ENCODE measurements at places on chromosomes 3 and 15.
A peak's percentile ranks its signal among the peaks of the same experiment; 100 is the strongest.

GRCh38 chr3:133167340-133168024 is 129.3 kb downstream of the TMEM108 start:
- H3K27me3 ChIP-seq = peaks cover 21% of the 10 kb centered on the region
- no peak overlapping the region for H3K4me3 ChIP-seq
- DNase-seq = no peak

- H3K36me3 ChIP-seq = no peaks in the 10 kb centered on the region
- peak; percentile 50 for DNase-seq
- no peaks in the 10 kb centered on the region for H3K27me3 ChIP-seq
- no peaks in the 10 kb centered on the region for H3K4me1 ChIP-seq
Measured at GRCh38 chr15:39549912-39550311, 31.0 kb upstream of the THBS1 start.

DNA sequence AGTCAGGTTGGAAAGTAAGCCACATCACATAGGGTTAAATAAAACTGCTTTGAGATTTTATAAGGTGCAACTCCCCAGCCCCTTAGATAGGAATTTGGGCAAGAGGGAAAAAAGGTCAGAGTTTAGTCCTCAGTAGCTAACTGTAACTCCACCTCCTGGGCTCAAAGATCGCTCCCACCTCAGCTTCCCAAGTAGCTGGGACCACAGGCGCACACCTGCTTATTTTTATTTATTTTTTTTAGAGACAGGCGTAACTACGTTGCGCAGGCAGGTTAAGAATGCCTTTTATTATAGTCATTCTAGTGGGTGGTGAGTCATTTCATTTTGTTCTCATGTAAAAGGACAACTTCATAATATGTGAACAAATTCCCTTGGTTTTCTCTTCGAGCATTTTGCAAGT is 14.7 kb downstream of the TM2D3 start:
- no peaks in the 10 kb centered on the region for H3K27me3 ChIP-seq
- no peak overlapping the region for H3K4me3 ChIP-seq
- peaks cover 3% of the 10 kb centered on the region for H3K4me1 ChIP-seq
- H3K27ac ChIP-seq = peak overlapping the region; percentile 26

DNA sequence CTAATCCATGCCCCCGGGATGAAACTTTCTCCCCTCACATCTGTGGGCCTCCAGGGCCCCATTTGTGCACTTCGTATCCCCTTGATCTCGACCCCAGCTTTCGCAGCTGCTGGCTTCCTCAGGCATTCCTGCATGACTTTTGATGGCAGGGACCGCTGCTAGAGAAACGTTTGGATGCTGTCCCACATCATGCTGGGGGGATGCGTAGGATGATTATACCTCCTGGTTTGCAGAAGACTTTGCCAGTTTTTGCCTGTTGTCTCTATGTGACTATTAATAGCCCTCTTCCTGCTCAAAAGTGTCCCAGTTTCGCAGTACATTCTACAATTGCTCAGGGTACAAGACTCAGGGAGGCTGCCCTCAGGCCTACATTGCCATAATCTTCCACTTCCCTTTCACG is 10.4 kb upstream of the KCNAB1 start:
- DNase-seq = no peak
- H3K4me3 ChIP-seq = no peak overlapping the region

DNA sequence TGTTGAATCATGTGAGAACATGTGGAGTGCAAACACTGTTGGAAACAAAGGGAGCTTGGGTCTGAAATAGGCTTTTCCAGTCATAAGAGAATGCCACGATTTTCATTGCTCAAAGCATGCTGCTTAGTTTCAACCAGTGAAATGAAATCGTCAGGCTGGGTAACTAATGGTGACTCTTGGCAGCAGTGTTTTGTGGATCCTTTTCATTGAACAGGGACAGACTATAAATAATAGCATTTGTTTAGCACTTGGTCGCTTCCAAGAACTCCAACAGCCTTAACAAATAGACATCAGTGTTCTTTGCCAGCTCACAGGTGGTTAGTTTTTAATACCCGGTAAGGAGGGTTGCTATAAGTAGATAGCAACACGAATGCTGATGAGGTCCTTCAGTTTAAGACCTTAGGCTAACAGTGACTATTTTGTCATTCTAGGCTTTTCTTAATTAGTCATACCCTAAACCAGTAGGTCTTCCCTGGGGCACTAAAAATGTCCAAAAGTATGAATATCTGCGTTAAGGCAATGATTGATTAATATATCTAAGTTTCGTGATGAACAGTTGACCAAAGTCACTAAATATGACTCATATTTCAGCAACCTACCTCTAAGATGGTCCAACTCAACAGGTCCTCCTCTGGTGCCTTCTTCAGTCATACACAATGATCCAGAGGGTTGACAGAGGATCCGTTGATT is 15.8 kb downstream of the TP63 start:
- H3K36me3 ChIP-seq = no peaks in the 10 kb centered on the region
- no peak overlapping the region for H3K27ac ChIP-seq
- H3K27me3 ChIP-seq = no peaks in the 10 kb centered on the region
- no peak overlapping the region for H3K4me3 ChIP-seq
